Activated gamma-delta T cell treated with anti-CD3 and anti-CD28 coated beads, Interleukin-2, amount 50 U/mL, for 16 hours (primary cell): ENCODE measurements at places on chromosomes 1 and 21.

DNA sequence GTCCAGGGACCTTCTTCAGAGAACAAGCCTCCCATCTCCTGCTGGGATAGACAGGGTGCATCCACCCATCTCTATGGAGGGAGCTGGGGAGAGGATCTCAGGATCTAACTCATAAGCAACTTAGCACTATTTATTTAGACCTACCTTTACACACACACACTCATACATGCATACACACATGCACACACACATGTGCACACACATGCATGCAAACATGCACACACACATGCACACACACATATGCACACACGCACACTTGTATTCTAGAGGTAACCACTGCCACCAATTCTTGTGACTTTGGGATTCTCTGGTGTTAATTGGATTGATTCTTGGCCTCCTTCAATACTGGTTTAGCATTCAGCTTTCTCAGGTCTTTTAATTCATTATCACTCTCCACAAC, 9.8 kb downstream of the MT1HL1 start:
- no peak for DNase-seq

DNA sequence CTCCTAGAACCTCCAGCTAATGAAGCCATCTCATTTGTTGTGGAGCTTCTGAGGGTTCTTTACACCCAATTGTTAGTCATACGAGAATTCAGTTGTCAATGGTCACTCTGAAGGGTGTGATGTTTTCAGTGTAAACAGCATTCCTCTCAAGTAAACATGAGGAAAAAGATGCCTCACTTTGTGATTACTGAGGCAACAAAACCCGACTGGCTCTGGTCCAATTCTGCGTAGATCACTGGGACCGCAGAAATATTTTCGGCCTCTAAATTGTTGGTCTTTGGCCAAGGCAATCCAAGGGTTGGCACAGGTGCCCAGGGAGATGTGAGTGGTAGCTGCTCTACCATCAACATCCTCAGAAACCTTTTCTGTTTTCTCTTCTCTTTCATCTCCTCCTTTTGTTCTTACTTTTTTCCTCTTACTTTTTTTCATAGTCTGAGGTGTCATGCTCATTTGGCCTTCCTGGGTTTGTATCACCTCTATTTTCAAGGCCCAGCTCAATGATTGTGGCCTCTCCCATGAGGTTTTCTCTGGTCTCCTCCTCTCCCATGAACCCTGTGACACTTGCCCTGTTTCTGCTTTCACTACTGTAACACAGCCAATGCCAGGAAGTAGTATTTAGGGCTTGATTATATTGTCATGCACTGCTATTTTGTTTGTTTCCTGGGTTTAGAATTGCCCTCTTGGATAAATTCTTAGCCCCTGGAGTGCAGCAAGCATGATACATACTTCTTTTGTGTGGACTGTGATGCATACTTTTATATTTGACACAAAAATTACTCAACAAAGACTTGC, 221.9 kb downstream of the TNR start:
- no peak for DNase-seq

GRCh38 chr1:105874621-105875020, 1181.9 kb upstream of the PRMT6 start:
- DNase-seq: no peak

- DNase-seq: no peak
These were observed 13.6 kb upstream of the FAM3B start for GRCh38 chr21:41302976-41303375.

GRCh38 chr1:206890125-206891060, 6.8 kb upstream of the IL24 start:
- DNase-seq: no peak

- DNase-seq: no peak
These were observed 17.6 kb downstream of the NADK start for GRCh38 chr1:1760715-1761114.

DNA sequence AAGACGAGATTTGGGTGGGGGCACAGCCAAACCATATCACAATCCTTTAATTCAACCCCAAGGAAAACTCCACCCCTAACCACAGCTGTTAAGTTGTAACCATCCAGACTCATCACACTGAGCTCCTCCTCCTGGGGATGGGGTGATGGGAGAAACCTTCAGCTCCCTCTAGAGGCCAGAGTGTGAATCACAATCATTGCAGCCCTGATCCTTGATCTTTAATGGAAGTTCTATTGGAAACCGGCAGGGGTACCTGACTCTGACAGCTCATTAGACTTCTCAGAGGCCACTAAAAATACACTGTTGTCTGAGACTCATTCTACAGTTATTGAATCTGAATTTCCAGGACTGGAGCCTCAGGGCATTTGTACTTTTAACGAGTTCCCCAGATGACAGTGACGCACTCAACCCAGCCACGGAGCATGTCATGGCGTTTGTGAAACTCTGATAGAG, 127.2 kb downstream of the IGSF21 start:
- no peak for DNase-seq

GRCh38 chr1:152160576-152160975, 1.5 kb upstream of the RPTN start:
- DNase-seq: no peak

DNA sequence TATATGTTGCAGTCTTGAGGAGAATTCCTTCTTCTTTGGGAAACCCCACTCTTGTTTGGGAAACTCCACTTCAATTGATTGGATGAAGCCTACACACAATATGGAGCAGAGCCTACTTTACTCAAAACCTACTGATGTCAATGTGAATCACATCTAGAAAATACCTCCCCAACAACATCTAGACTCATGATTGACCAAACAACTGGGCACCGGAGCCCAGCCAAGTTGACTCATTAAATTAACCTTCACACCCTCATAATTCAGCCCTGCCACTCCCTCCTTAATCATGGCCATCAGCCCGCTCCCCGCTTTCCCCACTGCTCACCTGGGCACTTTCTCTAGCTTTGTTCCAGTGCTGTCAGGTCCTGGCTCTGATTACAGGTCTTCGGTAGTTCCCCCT, 208.1 kb upstream of the MAP1LC3C start:
- no peak for DNase-seq
